ENCODE measurements at places on chromosomes 1 and 21. TPM values are rescaled to one million over a fixed set of nuclear protein-coding genes. Genes with fewer than 3 reads are reported as not detected.

CHI3L2 gene
- 173 TPM for total RNA-seq

FAM20B gene
- 44.2 TPM for total RNA-seq

PCP4 gene
- not detected for total RNA-seq

RAB13 gene
- total RNA-seq, result 97.9 TPM

PYHIN1 gene
- total RNA-seq, result 2.9 TPM

MNDA gene
- 11.7 TPM for total RNA-seq

SYCP1 gene
- total RNA-seq, result not detected

TMEM269 gene
- not detected for total RNA-seq

AXDND1 gene
- not detected for total RNA-seq

LCE1B gene
- not detected for total RNA-seq

SRSF4 gene
- total RNA-seq, result 61.4 TPM

SMPDL3B gene
- 1.1 TPM for total RNA-seq

C1orf87 gene
- not detected for total RNA-seq

GNAT2 gene
- total RNA-seq, result not detected

RIPK4 gene
- total RNA-seq, result not detected

RHD gene
- total RNA-seq, result not detected

RUNX3 gene
- 1.5 TPM for total RNA-seq

YOD1 gene
- 6.8 TPM for total RNA-seq

CLCA4 gene
- total RNA-seq, result 0.65 TPM

TNFSF4 gene
- 1.3 TPM for total RNA-seq

CBR1 gene
- 77.3 TPM for total RNA-seq

USH2A gene
- total RNA-seq, result not detected

PTCH2 gene
- 1.1 TPM for total RNA-seq

KPRP gene
- not detected for total RNA-seq

LCE3E gene
- total RNA-seq, result not detected

DCST1 gene
- total RNA-seq, result not detected

SPTA1 gene
- total RNA-seq, result 0.88 TPM

HSD3B2 gene
- total RNA-seq, result not detected

KIRREL1 gene
- total RNA-seq, result 50.2 TPM

CR1 gene
- total RNA-seq, result 13.4 TPM

OR2M3 gene
- total RNA-seq, result not detected

CNIH3 gene
- total RNA-seq, result 1.1 TPM

PDC gene
- not detected for total RNA-seq

FCER1G gene
- 131 TPM for total RNA-seq

GPR61 gene
- total RNA-seq, result not detected

RXFP4 gene
- total RNA-seq, result not detected

RNU1-3 gene
- total RNA-seq, result under 0.01 TPM

NUDC gene
- total RNA-seq, result 51.4 TPM

SLC45A1 gene
- total RNA-seq, result 0.65 TPM

SLC9C2 gene
- total RNA-seq, result not detected

PTPN22 gene
- total RNA-seq, result 0.57 TPM

MX2 gene
- 31.0 TPM for total RNA-seq

KAZN gene
- 12.1 TPM for total RNA-seq

FAM163A gene
- total RNA-seq, result not detected

CHAF1B gene
- 1.5 TPM for total RNA-seq

ERICH3 gene
- total RNA-seq, result not detected

CFAP107 gene
- total RNA-seq, result not detected

SPRR3 gene
- total RNA-seq, result not detected

RGL1 gene
- total RNA-seq, result 62.0 TPM

FMO4 gene
- total RNA-seq, result 17.0 TPM

ATF3 gene
- total RNA-seq, result 22.2 TPM

All from subcutaneous adipose tissue (tissue), 4 donors.